ENCODE measurements at places on chromosomes 1 and 21.

DNA sequence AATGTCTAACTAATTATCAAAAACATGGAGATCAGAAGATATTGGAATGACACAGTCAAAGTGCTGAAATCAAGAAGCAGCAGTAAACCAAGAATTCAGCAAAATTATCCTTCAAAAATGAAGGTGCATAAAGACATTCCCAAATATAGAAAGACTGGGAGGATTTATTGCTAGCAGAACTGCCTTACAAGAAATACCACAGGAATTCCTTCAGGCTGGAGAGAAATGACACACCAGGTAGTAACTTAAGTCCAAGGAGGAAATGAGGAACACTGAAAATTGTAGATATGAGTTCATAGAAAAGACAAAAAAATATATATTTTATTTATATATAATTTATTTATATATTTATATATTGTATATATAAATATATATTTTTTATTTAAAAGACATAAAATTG is 217.2 kb downstream of the RPS6KC1 start:
- no peak for DNase-seq

GRCh38 chr1:151711951-151712350 is 4.7 kb downstream of the CELF3 start:
- no peak for DNase-seq

DNA sequence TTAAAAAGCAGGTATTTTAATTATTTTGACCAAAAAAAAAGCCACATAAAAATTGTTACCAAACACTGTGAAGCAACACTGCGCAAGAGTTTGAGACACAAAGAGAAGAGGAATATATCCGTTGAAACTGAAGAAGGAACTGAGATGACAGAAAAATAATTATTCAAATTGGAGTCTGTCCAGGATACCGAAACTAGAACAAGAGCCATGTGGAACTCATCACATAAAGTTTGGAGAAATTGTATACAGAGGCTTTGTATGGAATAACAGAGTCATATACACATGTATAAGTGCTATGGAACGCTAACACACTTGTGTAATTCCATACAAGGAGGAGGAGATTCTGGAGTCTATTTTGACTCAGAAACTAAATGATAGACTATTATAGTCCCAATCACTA is 675.1 kb upstream of the ADGRL2 start:
- DNase-seq = no peak

DNA sequence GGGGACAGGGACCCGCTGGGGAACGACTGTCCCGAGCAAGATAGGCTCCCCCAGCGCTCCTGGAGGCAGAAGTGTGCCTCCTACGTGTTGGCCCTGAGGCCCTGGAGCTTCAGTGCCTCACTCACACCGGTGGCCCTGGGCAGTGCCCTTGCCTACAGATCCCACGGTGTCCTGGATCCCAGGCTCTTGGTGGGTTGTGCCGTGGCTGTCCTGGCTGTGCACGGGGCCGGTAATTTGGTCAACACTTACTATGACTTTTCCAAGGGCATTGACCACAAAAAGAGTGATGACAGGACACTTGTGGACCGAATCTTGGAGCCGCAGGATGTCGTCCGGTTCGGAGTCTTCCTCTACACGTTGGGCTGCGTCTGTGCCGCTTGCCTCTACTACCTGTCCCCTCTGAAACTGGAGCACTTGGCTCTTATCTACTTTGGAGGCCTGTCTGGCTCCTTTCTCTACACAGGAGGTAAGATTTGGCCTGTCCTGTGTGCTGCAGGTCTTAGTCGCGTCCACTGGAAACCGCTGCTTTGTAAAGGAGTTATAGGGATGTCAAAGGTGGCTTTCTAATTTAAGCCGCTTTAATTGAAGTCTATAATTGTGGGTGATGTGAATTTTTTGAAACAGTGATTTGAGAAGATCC is 717 bp downstream of the UBIAD1 start:
- DNase-seq = no peak

DNA sequence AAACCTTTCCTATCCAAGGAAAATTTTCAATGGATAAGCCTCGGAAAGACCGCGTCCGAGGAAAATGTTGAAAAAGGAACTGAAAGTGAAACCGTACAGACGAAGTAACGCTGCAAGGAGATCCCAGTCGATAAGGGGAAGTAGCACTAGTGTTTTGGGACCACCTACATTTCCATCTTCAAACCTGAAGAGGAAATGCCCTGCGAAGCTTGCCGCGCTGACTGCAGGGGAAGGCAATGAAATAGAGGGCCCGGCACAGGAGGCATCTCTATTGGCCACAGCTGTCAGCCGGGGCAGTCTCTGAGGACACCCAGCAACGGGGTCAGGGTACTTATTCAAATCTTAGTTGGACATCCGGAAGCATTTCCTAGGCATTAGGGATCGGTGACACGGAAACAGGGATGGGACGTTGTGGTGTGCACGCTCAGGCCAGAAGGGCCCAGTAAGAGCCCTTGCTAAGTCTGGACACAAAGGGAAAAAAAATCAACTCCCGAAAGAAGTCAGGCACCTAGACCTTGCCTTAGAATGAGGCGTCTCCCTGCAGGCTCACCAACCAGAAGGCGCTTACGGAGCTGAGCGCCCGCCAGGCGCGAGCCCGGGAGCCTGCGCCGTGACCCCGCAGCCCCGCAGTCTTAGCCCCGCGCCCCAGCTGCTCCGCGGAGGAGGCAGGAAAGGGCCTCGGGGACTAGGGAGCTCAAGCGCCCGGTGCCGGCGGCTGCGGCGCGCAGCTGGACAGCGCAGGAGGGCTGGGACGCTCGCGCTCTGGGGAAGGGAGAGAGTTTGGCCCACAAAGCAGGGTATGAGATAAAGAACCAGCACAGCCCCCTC is 655 bp downstream of the USF1 start:
- peak; percentile 37 for DNase-seq

DNA sequence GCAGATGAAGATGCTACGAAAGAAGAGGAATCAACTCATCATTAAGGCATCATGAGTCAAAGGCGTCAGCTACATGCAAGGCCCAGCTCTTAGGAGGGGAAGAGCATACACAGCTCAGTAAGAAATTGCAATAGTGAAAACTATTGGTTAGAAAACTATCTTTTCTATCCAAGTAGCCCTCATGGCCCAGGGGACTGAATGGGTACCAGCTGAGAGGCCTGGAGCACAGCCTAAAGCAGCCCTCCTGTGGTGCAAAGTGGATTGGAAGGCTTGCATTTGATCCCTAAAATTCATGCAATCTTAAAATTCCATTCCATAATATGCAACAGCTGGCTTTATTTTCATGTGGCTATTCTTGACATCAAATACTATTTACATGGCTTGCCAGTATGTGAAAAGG is 251.8 kb upstream of the USP24 start:
- DNase-seq = no peak

DNA sequence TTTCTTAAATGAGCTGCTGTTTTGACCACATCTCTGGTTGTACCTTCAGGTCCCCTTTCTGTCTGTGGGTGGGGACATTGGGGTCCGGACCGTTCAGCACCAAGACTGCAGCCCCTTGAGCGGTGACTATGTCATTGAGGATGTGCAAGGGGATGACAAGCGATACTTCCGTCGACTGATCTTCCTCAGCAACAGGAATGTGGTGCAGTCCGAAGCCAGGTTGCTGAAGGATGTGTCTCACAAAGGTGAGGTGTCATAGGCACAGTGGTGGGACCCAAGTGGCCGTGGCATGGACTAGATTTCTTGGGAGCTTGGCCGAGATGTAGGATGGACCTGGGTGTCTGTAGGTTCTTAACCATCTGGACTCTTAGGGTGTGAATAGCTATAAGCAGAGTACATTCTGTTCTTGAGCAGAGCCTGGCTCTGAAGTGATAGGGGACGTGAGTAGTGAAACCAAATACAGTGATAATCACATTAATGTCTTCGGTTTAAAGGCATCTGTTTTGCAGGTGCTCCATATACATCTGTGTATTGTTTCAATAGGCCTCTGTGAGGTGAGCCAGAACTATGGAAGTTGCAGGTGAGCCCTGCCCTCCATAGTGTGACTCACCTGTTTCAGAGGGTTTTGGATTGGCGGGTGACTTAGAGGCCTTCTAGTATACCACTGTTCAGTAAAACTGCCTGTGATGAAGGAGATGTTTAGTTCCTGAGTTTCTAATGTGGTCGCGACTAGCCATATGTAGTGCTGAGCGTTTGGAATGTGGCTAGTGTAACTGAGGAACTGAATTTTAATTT is 6.4 kb downstream of the METTL13 start:
- DNase-seq = no peak

DNA sequence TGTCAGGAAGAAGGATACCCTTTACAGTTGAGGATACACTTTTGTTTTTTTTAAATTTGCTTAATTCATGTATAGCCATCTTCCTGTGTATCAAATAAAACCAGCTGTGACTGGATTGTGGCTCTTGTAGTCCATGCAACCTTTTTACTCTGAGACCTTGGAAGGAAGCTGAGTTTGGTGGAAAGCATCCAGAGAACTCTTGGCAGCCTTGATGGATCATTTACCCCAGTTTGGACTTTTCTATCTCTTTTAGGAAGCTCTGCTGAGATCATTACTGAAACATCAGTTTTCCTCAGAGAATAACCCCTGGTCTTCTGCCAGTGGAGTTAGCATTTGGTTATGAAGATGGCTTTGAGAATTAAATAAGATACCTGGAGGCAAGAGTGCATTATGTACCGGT is 21.2 kb upstream of the APOBEC4 start:
- no peak for DNase-seq

- DNase-seq = no peak
Observed at GRCh38 chr1:69139007-69139406, 428.7 kb upstream of the LRRC7 start.

DNA sequence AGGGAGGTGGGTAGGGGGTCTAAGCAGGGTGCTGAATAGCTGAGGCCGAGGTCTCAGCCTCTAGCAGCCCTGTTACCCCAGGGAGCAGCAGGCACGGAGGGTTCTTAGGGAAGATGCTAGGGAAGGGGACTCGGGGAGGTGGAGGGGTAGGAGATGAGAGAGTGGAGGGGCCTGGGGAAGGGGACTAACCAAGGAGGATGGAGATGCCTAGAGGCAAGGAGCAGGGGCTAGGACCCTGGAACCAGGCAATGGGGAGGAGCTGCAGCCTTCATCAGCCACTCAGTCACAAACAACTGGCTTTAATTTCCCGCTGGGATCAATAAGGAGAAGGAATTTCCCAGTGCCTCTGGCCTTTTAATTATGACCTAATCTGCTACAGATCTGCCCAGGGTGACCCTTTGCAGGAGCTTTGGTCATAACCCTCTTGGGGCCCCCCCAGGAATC is 2.9 kb upstream of the CRABP2 start:
- DNase-seq = no peak

DNA sequence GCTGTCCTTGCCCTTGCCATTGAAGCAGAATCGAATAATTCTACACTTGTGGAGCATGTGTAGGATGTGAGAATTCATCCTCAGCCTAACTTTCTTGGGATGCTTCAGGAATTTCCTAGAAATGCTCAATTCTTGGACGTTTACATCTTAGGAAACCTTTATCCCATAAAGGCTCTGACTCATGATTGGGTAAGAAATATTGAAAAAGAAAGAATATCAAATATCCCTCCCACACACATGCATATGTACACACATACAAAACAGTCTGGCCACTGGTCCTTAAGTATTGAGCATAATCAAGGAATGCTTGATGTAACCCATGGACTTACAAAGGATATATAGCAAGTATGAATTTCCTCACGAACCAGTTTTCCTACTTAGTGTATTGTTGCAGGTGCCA is 83.9 kb upstream of the IPO9 start:
- no peak for DNase-seq

GRCh38 chr1:38263438-38263837 is 216.8 kb upstream of the POU3F1 start:
- no peak for DNase-seq

All from NCI-H1694 (cell line).